Right renal cortex interstitium (tissue), 3 donors: ENCODE measurements at places on chromosomes 6 and 20. TPM values are rescaled to one million over a fixed set of nuclear protein-coding genes. Genes with fewer than 3 reads are reported as not detected.

GRCh38 chr6:47974106-47974505 lies 136.9 kb downstream of the PTCHD4 start:
- DNase-seq: no peak

CAPN11 gene
- polyA plus RNA-seq: 0.17 TPM

HMGCLL1 gene
- polyA plus RNA-seq: 2.5 TPM

TBPL1 gene
- 53.0 TPM for polyA plus RNA-seq

MAVS gene
- polyA plus RNA-seq: 23.9 TPM

DNA sequence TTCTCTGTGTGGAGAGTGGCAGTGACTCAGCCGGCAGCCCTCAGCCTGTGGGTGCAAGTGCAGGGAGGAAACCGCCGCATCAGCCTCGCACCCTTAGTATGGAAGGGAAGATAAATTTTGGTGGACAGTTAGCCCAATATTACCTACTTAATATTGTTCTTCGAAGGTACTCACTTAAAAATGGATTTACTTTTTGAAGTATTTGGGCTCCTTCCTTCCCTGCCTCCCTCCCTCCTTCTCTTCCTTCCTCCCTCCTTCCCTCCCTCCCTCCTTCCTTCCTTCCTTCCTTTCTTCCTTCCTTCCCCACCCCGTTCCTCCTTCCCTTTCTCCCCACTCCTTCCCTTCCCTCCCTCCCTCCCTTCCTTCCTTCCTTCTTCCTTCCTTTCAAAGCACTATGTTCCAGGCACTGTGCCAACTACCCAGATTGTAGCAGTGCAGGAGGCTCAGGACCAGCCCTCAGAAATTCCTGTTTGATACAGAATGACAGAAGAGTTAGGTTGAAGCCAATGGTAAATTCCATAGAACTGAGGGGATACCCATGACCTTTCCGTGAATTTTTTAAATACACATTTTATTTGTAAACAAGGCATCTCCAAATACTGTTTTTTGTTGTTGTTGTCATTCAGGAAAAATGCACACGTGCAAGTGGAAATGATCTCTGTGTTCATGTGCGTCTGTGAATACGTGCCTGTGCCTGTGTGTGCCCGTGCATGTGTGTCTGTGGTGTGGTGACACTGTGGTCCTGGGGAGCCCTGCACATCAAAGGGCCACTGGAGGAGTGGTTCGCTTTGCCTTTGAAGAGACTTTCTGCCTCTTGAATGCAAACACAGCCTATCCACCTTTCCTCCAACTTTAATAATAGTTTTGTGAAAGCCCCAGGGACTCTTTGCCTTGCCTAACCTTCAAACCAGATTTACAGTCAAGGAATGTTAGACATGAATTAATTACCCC lies 141.7 kb downstream of the EDN3 start:
- DNase-seq: no peak

- DNase-seq: no peak
Measured at GRCh38 chr6:88492824-88493223, 326.7 kb upstream of the CNR1 start.

- no peak for DNase-seq
Measured at GRCh38 chr20:3825526-3825925, 5.2 kb downstream of the AP5S1 start.

MCUR1 gene
- 63.1 TPM for polyA plus RNA-seq

ZC3H12D gene
- polyA plus RNA-seq: 0.32 TPM

PHACTR2 gene
- polyA plus RNA-seq: 34.3 TPM

DNA sequence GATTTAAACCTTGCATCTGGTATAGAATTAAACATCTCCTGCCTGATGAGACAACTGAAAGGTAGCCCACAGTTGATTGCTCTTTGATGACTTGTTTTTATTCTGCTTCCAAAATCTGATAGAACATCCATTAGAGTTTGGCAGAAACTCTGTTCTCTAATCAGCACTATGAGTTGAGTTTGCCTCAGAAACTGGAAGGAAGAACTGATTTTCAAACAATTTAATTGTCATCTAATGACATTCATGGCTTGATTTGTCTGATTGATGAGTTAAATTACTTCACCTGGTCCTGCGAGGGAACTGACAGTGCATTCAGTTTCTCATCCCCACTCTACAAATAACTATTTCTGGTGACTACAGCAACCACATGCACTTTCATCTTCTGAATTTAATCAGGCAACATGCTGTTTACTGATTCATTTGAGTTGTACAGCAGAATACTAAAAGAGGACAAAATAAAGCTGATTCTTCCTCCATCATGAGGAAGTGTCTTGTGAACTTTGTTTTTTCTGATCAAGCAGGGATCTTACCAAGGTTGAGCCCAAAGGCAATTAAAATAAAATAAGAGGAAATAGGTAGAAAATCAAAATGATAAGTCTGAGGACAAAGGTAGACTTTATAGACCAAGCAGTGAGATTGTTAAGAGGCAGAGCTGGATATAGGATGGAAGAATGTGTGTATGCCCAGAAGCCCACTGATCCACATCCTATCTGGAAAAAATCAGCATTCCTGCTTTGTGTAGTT lies 15.7 kb upstream of the MRAP2 start:
- no peak for DNase-seq

C6orf132 gene
- polyA plus RNA-seq: 5.3 TPM

UBD gene
- 1.2 TPM for polyA plus RNA-seq

GRCh38 chr20:36309643-36310042 lies 3.5 kb downstream of the DLGAP4 start:
- DNase-seq: no peak

DNA sequence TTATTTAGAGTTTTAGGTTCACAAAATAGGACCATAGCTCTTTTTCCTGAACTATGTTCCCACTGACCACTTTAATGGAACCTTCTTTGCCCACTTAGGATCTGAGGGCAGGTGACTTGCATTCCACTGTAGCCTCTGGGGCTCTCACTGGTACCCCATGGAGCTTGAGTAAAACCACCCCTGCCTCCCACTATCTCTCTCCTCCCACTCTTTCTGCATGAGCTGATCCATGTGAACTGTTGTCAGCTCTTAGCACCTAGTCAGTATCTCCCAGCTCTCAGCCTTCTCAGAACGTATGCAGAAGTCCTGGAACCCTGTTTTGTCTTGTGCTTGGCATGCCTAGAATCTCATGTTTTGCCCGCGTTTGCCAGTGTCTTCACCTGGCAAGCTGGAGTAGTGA lies 200.6 kb upstream of the SNX9 start:
- no peak for DNase-seq

DNA sequence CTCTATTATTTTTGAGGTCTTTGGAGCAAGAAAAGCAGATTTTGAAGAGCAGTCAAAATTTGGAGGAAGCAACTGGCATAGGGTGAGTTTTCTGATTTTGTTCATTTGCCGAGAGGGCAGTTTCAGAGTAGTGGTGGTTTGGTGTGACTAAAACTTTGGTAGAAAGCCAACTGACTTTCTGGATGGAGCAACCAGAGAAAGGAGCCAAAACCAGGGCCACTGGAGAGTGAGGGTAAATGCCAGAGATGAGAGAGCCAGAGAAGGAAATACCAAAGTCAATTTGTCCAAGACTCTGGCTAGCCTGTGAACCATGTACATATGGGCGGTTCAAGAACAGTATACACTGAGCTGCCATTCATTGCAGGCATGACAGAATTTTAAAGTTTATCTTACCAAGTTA lies 40.5 kb upstream of the ZBTB24 start:
- DNase-seq: no peak

DNA sequence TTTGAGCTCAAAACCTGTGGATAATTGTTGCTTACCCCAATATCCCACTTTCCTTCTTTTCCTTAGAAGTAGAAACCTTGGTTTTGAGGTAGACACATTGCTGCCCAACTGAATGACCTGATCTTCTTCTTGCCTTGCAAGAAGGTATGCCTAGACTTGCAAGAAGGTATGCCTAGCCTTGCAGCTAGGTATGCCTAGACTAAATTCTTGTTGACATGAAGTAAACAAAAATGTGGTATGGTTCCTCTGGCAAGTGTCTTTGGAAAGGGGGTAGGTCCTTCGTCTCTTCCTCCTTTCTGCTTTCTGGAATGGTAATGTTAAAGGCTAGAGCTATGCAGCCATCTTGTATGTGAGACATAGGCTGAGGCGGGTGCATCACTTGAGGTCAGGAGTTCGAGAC lies 129.2 kb downstream of the GMPR start:
- DNase-seq: no peak

DNA sequence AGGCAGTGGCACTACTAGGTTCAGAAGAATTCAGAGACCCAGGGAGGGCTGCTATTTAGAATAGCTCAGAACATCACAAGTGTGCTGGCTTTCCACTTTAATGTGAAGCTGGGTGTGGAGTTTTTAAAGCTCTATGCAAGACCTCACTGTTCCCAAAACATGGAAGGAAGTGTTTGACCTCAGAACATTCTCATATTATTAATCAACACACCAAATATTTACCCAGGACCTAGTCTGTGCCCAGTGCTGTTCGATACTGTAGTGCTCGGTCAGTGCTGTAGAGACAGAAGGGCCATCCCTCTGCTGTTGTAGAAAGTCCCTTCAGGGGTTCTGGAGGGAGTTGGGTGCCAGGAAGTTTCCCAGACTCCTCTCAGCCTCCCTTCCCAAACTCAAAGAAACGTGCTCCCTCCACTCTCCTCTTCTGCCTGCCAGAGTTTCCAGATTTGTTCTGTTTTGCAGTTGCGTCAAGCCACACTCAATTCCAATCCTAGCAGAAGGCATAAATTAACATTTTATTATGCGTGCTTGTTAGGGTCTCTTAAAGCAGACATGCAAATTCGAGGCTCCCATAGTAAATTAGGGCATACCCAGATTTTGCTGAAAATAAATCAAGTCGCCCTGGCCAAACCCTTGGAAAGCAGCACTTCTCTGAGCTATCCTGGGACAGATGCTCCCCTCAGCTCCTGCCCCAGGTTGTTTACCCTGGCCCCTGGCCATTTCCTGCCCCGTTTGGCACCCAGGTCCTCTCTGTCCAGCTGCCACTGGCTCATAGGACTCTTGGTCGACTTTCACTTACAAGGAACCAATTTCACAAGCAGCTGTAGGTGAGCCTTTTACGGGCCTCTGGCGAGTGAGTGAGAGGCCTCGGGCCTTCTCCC lies 248.6 kb downstream of the HIVEP2 start:
- DNase-seq: no peak

DNA sequence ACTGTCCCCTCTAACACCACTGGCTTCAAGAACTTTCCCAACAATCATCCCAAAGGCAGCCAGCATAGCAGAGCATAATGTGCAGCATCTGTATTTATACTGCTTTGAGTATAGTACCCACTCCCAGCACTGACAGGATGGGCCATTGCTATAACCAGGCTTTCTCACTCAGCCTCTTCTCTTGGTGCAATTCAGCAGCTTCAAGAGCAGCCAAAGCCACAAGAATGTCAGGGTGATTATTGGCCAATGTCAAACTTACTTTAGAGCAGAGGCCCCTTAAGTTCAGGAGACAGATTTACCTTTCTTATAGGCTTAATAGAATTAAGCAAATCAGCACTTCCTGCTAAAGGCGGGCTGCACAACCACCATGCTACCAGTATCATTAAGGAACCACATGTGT lies 232.4 kb upstream of the RSPO3 start:
- DNase-seq: no peak

DNA sequence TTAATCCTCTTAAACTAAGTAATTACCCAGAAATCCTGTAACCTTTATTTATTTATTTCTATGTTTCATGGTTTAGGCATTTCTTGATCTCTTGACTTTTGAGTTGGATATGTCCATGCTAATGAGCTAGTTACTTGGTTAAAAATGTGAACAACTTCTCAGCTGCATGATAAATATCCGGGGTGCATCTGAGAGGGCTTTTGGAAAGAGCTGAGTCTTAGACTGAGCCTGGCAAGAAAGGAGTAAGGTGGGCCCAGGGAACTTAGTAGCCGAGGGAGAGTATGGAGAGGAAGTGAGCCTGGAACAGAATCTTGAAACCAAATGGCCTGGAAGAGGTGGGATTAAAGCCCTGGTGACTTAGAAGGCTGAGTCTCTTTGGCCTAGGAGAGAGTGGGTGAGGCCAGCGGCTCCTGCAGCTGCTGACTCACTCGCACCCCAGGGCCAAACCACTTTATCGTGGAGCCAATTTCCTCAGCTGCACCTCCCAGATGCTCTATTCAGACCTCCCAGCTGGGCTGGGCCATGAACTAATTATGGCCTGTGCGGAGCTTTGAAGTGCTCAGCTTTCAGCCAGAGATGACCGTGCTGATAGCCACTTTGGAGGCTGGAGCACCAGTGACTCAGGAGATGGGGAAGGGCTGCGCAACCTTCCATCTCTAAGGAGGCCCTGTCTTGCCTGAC lies 19.1 kb downstream of the TGM3 start:
- no peak for DNase-seq

DNA sequence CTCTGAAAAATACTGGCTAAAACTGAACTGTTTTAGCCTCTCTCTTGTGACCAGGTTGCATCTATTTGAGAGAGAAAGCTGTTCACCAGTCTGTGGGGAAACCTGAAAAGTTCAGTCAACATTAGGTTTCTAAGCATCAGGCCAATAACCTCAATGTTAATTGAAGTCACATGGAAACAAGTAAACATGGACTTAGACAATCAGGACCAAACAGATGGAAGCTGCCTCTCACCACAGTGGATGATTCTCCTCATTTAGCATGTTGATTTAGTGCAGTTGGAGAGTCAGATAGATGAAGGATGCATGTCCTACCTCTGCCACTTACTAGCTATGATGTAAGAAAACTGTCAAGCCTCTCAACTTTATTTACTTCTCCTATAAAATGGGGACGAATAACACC lies 18.2 kb downstream of the SCGN start:
- DNase-seq: no peak

DNA sequence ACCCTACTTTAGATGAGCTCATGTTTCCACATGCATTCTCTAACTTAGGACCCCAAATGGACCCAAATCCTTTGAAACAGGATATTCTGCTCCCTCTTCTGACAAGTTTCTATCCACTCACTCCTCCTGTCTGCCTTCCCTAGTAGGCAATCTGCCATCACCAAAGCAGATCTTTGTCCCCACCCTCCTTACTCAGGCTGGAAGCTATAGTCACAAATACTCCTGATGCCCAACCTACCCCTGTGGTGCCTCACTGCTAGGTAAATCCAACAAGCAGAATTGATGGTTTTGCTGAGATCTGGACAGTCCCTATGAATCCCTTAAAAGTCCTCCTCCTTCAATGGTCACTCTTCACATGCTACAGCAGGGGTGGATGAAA lies 21.7 kb downstream of the ELOVL5 start:
- no peak for DNase-seq

TOP1 gene
- 116 TPM for polyA plus RNA-seq

DNA sequence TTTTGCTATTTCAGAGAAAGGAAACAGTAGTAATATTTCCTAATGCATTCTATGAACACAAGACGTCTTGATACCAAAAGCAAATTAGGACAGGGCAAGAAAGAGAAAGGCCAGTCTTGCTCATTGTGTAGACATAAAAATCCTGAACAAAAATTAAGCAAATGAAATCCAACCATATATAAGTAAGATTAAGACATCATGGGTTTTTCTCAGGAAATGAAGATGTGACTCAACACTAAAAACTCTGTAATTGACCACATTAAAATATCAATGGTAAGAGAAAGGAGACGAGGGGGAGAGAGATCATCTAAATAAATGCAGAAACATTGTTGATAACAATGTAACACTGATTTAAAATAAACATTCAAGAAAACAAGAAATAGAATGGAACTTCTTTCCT lies 205.4 kb downstream of the SOD2 start:
- DNase-seq: no peak

DCDC2 gene
- 128 TPM for polyA plus RNA-seq

BEND6 gene
- polyA plus RNA-seq: 6.0 TPM

GRCh38 chr20:37901240-37901639 lies 1.7 kb upstream of the VSTM2L start:
- no peak for DNase-seq

TMEM170B gene
- polyA plus RNA-seq: 9.2 TPM

DOK5 gene
- 11.4 TPM for polyA plus RNA-seq
